GM23338 (cell line): ENCODE measurements at places on chromosomes 7 and 10. TPM values are rescaled to one million over a fixed set of nuclear protein-coding genes. Genes with fewer than 3 reads are reported as not detected.

GRCh38 chr10:12349629-12350166 is 351 bp downstream of the CAMK1D start:
- no peak overlapping the region for H3K27ac ChIP-seq
- H3K27me3 ChIP-seq: peaks cover 45% of the 10 kb centered on the region
- peaks cover 37% of the 10 kb centered on the region; the same call in 1 of the 2 replicates for H3K4me1 ChIP-seq

- no peak for DNase-seq
- H3K36me3 ChIP-seq: no peaks in the 10 kb centered on the region
- peaks cover 7% of the 10 kb centered on the region for H3K4me1 ChIP-seq
- H3K27ac ChIP-seq: no peak overlapping the region
- no peaks in the 10 kb centered on the region for H3K27me3 ChIP-seq
Observed at GRCh38 chr7:133511252-133511651, 258.4 kb downstream of the EXOC4 start.

The SUN3 gene
- 0.52 TPM in 1 of 2 replicates, not detected in the other for total RNA-seq

DNA sequence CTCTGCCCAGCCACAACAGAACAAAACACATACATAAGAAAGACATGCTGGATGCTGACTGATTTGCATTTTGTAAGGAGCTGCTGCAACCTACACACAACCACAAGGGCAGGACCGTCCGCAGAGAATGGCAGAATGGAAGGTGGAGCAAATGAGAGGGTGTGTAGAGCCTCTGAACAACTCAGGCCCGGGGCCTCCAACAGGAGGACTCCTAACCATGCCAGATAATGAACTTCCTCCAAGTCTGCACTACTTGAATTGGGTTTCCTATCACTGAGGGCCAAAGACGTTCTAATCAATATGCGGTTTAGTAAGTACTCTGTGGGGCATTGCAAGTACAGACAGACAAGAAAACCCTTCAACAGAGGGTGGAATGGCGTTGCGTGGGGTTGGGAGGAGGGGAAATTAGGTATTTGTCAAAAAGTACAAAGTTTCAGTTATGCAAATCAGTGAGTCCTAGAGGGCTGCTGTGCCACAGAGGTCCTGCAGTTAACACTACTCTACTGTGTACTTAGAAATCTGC is 14.6 kb downstream of the VOPP1 start:
- no peaks in the 10 kb centered on the region for H3K27me3 ChIP-seq
- no peak overlapping the region for H3K4me3 ChIP-seq
- no peaks in the 10 kb centered on the region; the same call in 1 of the 2 replicates for H3K36me3 ChIP-seq
- peak; percentile 77 for DNase-seq
- no peak overlapping the region for H3K27ac ChIP-seq
- H3K4me1 ChIP-seq: peaks cover 73% of the 10 kb centered on the region

The LRRN3 gene
- total RNA-seq: 0.23 TPM in 1 of 2 replicates, not detected in the other

DNA sequence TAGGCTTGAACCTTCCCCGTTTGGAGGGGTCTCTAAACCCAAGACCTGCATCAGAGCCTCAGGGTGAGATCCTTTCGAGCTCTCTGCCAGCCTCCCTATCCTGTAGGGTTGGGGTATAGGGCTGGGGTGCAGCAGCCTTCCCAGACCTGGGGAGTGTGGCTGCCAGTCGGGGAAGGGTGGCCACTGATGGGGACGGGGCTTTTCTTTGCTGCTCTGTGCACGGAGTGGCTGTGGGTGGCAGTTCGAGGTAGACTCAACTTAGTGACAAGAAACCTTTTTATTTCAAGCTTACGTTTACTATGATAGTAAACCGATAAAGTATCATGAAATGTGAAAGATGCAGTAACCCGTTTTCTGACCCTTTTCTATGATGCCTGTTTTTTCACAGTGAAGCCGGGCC is 13.0 kb downstream of the ZNF316 start:
- no peak overlapping the region for H3K27ac ChIP-seq
- no peaks in the 10 kb centered on the region for H3K4me1 ChIP-seq
- no peaks in the 10 kb centered on the region for H3K27me3 ChIP-seq
- H3K4me3 ChIP-seq: no peak overlapping the region
- DNase-seq: no peak
- no peaks in the 10 kb centered on the region for H3K36me3 ChIP-seq

The SPDYE11 gene
- total RNA-seq: not detected in 2 replicates

The ZNF365 gene
- total RNA-seq: 0.35 and 0.59 TPM in 2 replicates

The TDRD1 gene
- 1.5 and 1.7 TPM in 2 replicates for total RNA-seq

DNA sequence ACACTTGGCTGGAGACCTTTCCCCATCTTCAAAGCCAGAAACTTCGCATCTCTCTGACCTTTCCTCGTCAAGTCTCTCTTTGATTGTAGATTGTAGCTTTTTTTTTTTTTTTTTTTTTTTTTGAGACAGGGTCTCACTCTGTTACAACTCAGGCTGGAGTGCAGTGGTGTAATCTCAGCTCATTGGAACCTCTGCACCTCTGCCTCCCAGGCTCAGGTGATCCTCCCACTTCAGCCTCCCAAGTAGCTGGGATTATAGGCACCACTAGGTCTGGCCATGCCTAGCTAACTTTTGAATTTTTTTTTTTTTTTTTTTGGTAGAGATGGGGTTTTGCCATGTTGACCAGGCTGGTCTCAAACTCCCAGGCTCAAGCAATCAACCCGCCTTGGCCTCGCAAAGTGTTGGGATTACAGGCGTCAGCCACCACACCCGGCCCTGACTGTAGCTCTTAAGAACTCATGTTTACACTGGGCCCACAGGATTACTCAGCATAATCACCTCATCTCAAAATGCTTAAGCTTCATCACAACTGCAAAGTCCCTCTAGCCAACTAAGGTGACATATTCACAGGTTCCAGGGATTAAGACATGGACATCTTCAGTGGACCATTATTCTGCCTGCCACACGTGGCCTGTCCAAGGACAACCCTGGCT is 11.7 kb downstream of the POLL start:
- no peak for DNase-seq
- no peak overlapping the region for H3K4me3 ChIP-seq
- peaks cover 23% of the 10 kb centered on the region for H3K27me3 ChIP-seq
- H3K36me3 ChIP-seq: no peaks in the 10 kb centered on the region; the same call in 1 of the 2 replicates
- H3K4me1 ChIP-seq: peaks cover 17% of the 10 kb centered on the region

DNA sequence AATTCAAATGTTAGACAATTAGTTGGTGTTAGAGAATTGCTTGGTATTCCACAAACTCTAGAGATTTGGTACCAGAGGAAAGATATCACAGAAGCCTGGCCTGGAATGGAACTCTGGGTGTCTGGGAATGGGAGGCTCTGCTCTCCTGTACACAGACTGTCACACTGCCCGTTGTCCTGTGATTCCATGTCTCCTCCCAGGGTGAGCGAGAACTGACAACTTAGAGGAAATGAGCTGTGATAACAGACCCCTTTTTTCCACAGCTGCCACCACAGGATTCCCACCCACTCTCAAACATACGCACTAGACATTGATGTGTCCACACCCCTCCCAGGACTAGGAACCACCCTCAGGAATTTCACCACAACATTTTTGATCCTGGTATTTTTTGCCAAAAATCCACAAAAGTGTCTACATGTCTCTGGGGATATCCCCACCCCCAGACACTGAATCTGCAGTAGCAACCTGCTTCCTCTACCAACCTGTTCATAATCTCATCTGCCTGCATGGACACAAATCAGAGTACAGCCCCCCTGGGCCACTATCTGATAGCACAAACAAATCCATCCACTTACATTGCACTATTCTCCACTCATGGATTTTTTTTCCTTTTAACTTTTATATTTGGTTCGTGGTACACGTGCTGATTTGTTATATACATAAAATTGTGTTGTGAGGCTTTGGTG is 4.7 kb downstream of the ZNF273 start:
- no peak overlapping the region for H3K4me3 ChIP-seq
- no peaks in the 10 kb centered on the region for H3K36me3 ChIP-seq
- peaks cover 53% of the 10 kb centered on the region for H3K4me1 ChIP-seq
- H3K27me3 ChIP-seq: no peaks in the 10 kb centered on the region
- DNase-seq: no peak

The ACTL6B gene
- 0.69 TPM in 1 of 2 replicates, not detected in the other for total RNA-seq

DNA sequence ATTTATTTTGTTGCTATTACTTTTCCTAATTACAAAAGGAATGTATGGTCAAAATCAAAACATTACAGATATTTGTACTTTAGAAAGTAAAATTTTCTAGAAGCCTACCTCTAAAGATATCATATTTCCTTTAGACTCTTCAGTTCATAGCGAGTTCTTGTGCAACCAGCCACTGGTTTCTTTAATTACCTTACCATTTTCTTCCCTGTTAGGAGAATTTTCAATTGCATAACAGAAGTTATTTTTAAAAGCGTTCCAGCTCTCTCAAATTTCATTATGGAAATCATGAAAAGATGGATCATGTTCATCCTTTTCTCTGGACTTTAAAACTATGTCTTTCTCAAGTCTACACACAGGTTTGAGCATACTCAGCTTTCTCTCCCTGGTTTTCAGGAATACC is 5.0 kb upstream of the TRUB1 start:
- no peaks in the 10 kb centered on the region for H3K4me1 ChIP-seq
- H3K4me3 ChIP-seq: no peak overlapping the region
- no peaks in the 10 kb centered on the region for H3K36me3 ChIP-seq
- DNase-seq: no peak
- H3K27me3 ChIP-seq: no peaks in the 10 kb centered on the region
- H3K27ac ChIP-seq: no peak overlapping the region

The TUBB8 gene
- total RNA-seq: 1.1 and 1.4 TPM in 2 replicates

The TMEM178B gene
- total RNA-seq: 9.4 and 15.6 TPM in 2 replicates

The TAF5 gene
- 22.8 and 25.9 TPM in 2 replicates for total RNA-seq

DNA sequence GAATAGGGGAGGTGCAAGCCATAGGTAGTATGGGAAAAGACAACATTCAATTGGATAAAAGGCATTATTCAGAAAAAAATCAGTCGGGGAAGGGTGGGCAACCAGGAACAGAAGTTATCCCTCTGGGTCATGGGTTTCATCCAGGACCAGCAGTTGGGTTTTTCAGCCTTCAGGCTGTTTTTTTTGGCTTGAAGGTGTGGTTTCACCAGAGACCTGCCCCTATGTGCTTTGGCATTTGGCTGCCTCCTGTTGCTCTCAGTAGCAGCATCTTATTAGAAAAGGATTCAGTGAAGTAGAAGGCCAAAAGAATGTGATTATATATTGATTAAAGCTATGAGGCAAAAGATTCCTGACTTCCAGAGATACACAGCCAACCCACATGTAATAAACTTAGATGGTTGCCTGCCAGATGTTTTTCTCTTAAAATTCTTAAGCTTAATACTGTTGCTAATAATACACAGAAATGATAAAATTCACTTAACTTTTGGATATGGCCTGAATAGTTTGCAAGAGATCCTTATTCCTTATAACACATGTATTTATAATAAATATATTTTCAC is 251.7 kb upstream of the CSTF2T start:
- peak; percentile 15 for DNase-seq
- H3K27me3 ChIP-seq: no peaks in the 10 kb centered on the region
- H3K27ac ChIP-seq: no peak overlapping the region

DNA sequence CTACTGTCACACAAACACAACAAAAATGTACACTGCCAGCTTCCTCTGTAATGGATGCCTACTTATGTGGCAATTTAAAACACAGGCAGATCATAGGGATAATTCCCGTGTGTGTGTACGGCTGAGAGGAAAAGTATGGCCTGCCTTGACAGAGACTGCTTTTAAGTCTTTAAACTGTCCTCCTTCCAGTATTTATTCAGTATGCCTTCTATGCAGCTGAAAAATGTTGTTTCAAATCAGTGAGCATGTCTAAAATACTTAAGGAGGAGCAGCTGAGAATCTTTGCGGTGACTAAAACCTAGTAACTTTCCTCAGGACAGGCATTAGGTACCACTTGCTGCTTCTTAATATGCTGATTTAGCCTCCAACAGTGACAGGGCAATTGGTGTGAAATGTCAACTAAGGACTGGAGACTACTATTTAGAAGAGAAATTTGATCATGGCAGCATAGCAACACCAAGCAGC is 126.3 kb downstream of the CACNA2D1 start:
- no peaks in the 10 kb centered on the region for H3K36me3 ChIP-seq
- peak; percentile 55 for DNase-seq
- H3K4me1 ChIP-seq: peaks cover 42% of the 10 kb centered on the region
- no peak overlapping the region for H3K27ac ChIP-seq
- no peak overlapping the region for H3K4me3 ChIP-seq
- H3K27me3 ChIP-seq: no peaks in the 10 kb centered on the region

- no peak overlapping the region for H3K4me3 ChIP-seq
- peaks cover 4% of the 10 kb centered on the region for H3K36me3 ChIP-seq
- peaks cover under 1% of the 10 kb centered on the region for H3K27me3 ChIP-seq
- peak; percentile 85 for DNase-seq
- H3K4me1 ChIP-seq: peaks cover 22% of the 10 kb centered on the region
- H3K27ac ChIP-seq: peak overlapping the region; percentile 65
Observed at GRCh38 chr7:107995184-107996071, 7.5 kb downstream of the LAMB1 start.

- H3K27me3 ChIP-seq: no peaks in the 10 kb centered on the region
- DNase-seq: no peak
- no peak overlapping the region for H3K27ac ChIP-seq
- H3K36me3 ChIP-seq: no peaks in the 10 kb centered on the region
Observed at GRCh38 chr7:127793582-127793981, 141.6 kb downstream of the SND1 start.

The RSPH10B gene
- 0.23 and 5.9 TPM in 2 replicates for total RNA-seq

DNA sequence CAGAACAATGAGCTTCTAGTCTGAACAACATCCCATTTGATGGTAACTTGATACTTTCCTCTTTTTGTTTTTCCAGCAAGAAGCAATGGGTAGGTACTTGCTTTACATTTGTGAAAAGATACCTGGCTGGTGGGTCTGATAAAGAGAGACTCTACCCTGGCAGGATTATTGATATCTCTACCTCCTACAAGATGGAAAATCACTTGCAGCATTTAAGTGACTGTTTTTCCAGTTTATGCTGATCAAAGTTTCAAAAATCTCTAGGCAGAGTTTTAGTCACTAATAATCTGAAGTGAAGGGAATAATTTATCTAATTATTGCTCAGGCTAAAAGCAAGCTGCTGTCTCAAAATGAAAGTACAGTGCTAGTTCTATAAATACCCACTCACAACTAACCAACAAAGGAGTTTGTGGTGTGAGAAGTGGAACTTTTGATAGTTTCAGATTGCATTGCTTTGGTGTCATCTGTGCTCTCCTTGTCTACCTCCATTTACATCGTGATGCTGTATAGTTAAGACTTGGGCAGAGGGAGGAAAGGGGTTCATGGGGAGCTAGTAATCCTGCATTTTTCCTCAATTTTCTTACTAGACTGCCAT is 86.0 kb upstream of the ANKRD1 start:
- no peak for DNase-seq
- no peak overlapping the region for H3K4me3 ChIP-seq
- no peak overlapping the region for H3K27ac ChIP-seq
- H3K4me1 ChIP-seq: no peaks in the 10 kb centered on the region
- H3K36me3 ChIP-seq: no peaks in the 10 kb centered on the region
- no peaks in the 10 kb centered on the region for H3K27me3 ChIP-seq

The ZCWPW1 gene
- 0.59 and 1.0 TPM in 2 replicates for total RNA-seq

The DGKI gene
- total RNA-seq: 0.39 and 1.0 TPM in 2 replicates

The CUZD1 gene
- total RNA-seq: 2.8 and 4.1 TPM in 2 replicates
